Naive thymus-derived CD8-positive, alpha-beta T cell (primary cell): ENCODE measurements at places on chromosomes 12 and 14.

DNA sequence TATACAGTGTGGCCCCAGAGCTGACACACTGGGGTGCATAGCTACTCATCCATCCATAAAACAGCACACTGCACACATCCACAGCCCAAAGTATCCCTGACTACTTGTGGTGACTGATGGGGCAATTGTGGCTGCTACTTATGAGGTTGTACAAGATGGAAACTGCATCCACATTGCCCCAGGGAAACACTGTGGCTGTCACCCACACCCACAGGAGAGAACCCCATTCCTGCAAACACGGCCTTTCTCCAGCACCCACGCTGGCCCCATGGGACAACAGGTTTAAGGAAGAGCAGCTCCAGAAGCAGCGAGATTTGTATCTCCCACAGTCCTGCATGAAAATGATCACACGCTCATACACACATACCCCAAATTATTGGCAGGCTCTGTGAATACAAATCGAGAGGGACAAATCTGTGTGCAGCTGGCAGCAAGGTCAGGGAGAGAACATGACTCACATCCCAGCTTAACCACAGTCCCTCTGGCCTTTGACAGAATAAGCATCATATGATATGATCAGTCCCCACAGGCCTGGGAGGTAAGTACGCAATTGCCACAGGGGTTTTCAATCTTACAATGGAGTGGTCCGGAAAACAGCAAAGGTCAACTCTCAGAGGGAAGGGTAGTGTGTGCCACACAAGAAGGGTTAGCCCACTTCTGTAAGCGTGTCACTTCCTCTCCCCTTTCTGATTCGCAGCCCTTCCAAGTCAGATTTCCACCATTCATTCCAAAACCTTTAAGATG lies 61.9 kb downstream of the ESR2 start:
- no peak for DNase-seq
- H3K4me1 ChIP-seq: no peaks in the 10 kb centered on the region
- no peaks in the 10 kb centered on the region for H3K27me3 ChIP-seq

DNA sequence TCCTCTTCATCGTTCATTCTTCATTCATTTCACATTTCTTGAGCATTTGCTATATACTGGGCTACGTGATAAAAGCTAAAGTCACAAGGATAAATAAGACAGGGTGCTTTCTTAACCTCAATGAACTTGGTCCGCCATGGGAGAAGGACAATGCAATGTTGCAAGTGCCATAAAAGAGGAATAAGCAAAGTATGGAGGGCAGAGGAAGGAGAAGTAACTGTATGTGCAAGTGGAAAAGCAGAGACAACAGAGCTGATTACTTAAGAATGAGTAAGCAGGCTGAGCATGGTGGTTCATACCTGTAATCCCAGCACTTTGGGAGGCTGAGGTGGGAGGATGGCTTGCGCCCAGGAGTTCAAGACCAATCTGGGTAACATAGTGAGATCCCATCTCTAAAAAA lies 14.4 kb downstream of the AREL1 start:
- peaks cover 13% of the 10 kb centered on the region for H3K36me3 ChIP-seq
- H3K4me3 ChIP-seq: no peak overlapping the region
- peaks cover 43% of the 10 kb centered on the region for H3K4me1 ChIP-seq
- no peak for DNase-seq
- no peak overlapping the region for H3K27ac ChIP-seq

- no peak overlapping the region for H3K27ac ChIP-seq
- DNase-seq: no peak
- no peak overlapping the region for H3K4me3 ChIP-seq
- no peaks in the 10 kb centered on the region for H3K4me1 ChIP-seq
Observed at GRCh38 chr14:25430808-25431207, 380.9 kb upstream of the STXBP6 start.

DNA sequence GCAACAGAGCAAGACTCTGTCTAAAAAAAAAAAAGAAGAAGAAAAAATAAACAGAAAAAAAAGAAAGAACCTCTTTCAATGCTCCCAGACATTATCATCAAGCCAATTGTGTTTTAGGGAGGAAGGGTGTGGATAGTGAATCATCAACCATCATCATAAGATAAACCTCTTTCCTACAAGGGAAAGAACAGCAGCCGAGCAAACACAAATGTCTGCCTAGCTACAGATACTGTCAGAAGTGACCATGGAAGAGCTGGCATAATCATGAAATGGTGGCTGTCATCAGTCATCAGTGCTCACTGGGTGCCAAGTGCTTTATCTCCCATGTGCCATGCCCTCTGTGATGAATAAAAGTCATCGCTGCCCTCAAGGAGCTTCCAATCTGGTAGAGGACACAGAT lies 46.6 kb downstream of the SLC17A8 start:
- peaks cover 2% of the 10 kb centered on the region for H3K4me1 ChIP-seq
- peaks cover 9% of the 10 kb centered on the region for H3K27me3 ChIP-seq
- no peak for DNase-seq
- H3K36me3 ChIP-seq: no peaks in the 10 kb centered on the region
- no peak overlapping the region for H3K4me3 ChIP-seq

DNA sequence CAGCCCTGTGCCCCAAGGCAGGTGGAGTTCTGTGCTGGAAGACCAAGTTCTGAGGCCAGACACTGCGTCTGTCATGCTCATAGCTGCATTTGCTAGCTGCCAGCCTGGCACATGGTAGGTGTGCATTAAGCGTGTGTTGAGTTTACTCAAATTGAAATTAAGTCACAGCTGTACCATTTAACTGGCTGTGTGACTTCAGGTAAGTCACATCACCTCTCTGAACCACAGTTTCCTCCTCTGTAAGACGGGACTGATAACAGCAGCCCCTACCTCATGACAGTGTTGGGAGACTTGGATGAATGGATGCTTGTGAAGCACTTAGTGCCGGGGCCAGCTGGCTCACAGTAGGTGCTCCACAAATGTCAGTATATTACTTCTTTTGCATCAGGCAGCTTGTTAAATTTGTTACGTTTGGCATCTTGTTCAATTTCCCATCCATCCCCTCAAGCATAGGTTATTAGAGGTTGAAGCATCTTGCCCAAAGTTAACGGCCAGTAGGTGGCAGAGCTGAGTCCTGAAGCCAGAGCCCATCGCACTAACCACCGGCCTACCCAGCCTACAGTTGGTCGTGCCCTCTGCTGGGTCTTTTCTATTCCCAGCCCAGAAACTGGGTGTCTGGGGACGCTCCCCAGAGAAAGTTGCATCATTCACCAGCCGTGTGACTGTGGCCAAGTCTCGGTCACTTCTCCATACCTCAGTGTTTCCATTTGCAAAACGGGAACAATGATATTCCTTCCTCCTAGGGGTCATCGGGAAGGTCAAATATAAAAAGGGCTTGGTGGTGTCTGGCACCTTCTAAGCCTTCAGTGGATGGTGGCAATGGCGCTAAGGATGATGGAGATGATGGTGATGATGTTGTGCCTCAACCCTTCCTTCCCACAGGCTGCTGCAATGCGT lies 4.5 kb downstream of the DAO start:
- H3K4me3 ChIP-seq: no peak overlapping the region
- H3K36me3 ChIP-seq: no peaks in the 10 kb centered on the region
- peak; percentile 20 for DNase-seq

DNA sequence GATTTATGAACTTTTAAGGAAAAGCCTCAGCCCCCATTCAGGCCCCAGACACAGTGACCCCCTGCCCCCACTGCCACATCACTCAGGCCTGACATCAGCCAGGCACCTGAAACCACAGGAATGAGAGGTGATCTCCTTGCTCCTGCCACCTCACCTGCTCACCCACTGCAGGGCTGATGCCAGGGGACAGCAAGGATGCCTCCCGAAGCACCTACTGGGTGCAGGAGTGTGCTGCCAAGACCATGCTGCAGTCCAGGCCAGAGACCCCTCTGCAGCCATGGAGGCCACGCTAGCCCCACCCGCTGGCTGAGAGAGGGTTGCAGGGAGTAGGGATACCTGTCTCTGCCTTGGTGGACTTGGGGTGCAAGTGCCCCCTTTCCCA lies 18.6 kb upstream of the KRT7 start:
- no peak for DNase-seq
- H3K36me3 ChIP-seq: no peaks in the 10 kb centered on the region
- H3K27me3 ChIP-seq: peaks cover 16% of the 10 kb centered on the region
- no peak overlapping the region for H3K4me3 ChIP-seq
- no peak overlapping the region for H3K27ac ChIP-seq

- H3K4me3 ChIP-seq: no peak overlapping the region
- no peak for DNase-seq
- H3K4me1 ChIP-seq: no peaks in the 10 kb centered on the region
- no peak overlapping the region for H3K27ac ChIP-seq
- no peaks in the 10 kb centered on the region for H3K36me3 ChIP-seq
Observed at GRCh38 chr12:4450551-4451112, 5.0 kb upstream of the FGF6 start.

DNA sequence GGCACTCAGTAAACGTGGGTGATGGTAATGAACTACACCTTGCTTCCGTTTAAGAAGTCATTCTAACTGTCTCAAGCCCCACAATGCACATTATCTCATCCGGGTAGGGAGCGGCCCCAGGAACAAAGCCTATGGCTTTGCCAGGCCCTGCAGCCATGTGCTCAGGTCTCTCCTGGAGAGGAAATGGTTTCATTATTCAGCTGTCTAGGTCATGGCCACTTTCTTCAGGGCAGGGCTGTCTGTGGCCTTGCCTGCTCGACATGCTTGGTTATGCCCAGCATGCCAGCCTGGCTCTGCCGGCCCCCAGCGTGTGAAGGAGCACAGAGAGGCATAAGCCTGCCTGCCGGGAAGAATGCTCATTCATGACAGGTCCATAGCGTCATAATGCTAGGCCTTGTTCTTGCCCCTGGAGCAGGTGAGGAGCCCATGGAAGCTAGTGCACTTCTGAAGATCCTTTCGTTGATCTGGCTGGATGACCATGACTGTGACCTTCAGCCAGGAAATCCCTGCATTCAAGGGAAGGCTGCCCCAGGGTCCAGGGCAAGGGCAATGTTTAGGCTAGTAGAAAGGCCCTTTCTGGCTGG lies 26.3 kb upstream of the FOS start:
- H3K4me3 ChIP-seq: no peak overlapping the region
- no peaks in the 10 kb centered on the region for H3K27me3 ChIP-seq
- DNase-seq: no peak
- H3K4me1 ChIP-seq: peaks cover 58% of the 10 kb centered on the region
- no peaks in the 10 kb centered on the region for H3K36me3 ChIP-seq
